ELR (cell line): ENCODE measurements at places on chromosomes 16 and 17.

- no peak for DNase-seq
Measured at GRCh38 chr17:42827472-42827871, 3.4 kb upstream of the BECN1 start.

GRCh38 chr17:72394531-72394930 is 273.7 kb downstream of the SOX9 start:
- DNase-seq = peak; percentile 35

DNA sequence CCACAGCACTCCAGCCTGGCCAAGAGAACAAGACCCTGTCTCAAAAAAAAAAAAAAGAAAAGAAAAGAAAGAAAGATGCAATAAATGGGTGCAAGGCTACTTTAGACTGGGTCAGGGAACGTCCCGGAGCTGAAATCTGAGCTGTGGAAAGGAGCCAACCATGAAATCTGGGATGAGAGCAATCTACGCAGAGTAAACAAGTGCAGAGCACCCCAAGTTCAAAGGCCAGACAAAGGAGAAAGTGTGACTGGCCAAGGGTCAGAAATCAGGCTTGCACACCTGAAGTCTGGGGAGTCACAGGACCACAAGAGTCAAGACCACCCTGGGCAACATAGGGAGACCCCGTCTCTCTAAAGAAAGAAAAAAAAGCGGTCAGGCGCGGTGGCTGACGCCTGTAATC is 2.8 kb downstream of the SHMT1 start:
- DNase-seq = no peak

- no peak for DNase-seq
Measured at GRCh38 chr16:4548124-4548523, 8.0 kb upstream of the C16orf96 start.

- DNase-seq = no peak
Measured at GRCh38 chr17:55699181-55699860, 23.3 kb downstream of the TMEM100 start.

GRCh38 chr17:31489295-31490018 is 98.0 kb downstream of the RAB11FIP4 start:
- DNase-seq = no peak
